ENCODE measurements at places on chromosomes 7 and 10.

DNA sequence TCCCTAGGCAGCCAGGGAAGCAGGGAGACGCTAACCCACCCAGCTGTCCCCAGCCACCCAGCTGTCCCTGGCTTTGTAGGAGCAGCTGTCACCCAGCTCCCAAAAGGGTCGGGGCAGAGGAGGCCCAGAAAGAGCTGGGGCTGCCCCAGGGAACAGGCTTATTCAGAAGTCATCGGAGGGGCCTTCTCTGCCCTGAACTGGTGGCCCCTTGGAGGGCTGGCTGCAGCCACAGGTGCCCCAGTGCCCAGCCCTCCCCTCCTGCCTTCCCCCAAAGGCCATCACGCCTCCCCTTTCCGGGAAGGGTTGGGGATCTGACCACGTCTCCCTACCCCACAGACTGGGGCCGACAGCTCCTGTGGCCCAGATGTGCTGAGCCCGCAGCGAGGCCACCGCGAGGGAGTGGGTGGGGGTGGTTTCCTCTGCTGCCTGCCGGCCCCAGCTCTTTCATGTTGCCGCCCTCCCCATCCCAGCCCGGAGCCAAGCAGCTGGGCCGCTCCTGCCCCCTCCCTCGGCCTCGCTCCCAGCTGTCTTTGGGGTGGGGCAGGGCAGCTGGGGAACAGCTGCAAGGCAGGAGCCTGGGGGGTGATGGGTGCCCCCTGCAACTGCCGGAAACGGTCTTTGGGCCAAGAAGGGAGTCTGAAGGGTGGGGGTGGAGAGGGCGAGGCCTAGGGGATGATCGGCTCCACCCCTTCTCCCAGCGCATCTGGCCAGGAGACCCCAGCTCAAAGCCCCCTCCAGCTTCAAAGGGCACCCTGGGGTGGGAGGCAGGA is 16.8 kb downstream of the TRIM8 start:
- peak; percentile 52 for DNase-seq

DNA sequence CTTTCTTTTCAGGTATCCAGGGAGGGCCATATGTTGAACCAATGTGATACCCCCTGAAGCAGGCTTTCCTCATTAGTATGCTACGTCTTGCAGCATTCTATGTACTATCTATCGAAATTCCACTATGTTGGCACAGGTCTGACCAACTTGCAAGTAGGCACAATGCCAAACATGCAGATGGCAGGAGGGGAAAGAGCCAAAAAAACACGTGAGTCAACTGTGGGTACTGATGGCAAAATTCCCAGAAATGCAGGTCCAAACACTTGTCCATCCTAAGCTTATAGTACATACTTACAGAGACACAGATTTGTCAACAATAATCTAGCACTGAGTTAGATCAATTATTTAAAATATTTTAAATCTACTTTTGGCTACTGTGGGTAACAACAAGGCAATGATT is 394.9 kb downstream of the DGKB start:
- no peak for DNase-seq

DNA sequence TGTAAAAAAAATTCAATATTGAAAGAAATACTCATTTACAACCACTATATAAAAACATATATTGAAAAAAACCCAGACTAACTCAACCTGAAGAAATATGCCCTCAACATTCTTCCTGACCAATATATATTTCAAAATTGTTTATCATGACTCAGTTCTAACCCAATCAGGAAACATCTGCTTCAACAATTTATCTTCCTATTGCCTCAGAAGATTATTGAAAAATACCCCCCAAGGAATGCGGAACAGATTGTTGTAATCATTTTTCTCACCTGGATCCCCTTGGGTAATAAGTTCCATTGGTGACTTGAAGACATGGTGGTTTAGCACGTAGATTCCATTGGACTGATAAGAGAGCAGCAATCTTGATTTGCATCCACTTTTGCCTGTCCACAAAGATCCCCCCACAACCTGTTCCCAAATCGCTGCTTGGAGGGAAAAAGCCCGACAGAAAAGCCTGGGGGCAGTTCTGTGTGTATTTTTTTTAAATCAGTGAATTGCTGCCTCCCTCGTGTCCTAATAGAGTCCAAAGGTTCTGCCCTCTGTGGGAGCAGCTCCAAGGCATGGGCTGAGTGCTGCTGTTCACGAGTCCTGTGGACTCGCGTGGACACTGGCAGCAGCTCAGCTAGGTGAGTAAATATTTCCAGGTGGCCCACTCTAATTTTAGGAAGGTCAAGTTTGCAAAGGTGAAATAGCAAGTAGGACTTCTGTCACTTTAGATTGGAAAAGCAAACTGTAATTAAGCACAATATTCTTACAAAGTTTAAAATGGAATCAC is 5.9 kb upstream of the INHBA start:
- no peak for DNase-seq

GRCh38 chr7:22588351-22588750 is 88.4 kb upstream of the STEAP1B start:
- no peak for DNase-seq

GRCh38 chr7:46745707-46746090 is 824.6 kb upstream of the IGFBP3 start:
- no peak for DNase-seq

DNA sequence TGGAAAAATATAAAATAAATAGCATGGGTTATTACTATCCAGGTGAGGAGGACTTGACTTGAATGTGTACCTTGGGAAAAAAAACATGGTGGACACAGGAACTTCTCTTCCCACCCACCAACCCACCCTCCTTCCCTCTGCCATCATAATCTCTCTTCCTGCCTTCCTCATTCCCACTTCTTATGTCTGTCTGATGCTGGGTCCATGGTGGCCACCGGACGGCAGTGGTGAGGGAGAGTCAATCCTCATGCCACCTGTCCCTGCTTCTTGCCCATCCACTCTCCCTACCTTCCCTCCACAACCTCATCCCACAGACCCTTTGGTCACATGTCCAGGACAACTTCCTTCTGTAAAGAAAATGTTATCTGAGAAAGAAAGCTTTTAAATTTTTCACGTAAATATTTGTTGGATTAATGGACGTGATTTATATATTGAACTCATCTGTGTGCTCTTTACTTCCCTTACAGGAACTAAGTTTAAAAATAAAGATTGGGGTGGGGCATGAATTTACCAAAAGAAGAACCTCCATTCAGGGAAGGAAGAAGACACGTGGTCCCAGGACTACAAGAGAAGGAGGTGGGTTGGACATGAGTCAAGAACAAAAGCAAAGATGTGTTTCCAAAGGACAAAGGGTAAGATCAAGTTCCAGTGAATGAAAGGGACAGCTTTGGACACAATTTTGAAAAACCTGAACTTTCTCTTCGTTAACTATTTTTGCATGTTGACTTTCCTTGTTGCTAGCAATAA is 104.5 kb downstream of the PIP4K2A start:
- DNase-seq = no peak

- DNase-seq = no peak
These were observed 194.8 kb downstream of the CFTR start for GRCh38 chr7:117674617-117675016.

DNA sequence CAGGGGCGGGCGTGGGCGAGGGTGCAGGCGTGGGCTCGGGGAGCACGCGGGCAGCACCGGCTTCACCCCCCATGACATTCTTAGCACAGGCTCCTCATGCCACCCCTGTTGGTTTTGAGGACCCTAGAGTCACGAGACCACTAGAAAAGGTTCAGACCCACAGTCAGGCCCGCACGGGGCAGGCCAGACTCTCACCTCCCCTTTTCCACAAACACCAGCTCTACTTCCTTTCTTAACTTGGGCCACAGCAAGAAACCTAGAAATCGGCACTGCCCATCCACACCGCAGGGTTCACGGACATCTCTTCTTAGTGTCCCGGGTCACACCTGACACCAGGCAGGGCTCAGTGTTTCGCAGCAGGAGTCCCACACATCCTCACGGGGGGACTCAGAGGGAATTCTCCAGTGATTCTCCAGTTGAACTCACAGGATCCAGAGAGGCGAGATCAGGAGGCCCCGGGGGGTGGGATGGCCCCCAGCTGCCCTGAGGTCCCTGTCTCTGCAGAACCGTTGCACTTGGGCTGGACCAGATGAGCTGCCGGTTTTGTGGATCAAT is 52.0 kb downstream of the JAKMIP3 start:
- DNase-seq = no peak

- DNase-seq = no peak
These were observed 102.6 kb downstream of the CCNY start for GRCh38 chr10:35438718-35439571.

GRCh38 chr10:62019013-62019684 is 117.7 kb downstream of the ARID5B start:
- no peak for DNase-seq

DNA sequence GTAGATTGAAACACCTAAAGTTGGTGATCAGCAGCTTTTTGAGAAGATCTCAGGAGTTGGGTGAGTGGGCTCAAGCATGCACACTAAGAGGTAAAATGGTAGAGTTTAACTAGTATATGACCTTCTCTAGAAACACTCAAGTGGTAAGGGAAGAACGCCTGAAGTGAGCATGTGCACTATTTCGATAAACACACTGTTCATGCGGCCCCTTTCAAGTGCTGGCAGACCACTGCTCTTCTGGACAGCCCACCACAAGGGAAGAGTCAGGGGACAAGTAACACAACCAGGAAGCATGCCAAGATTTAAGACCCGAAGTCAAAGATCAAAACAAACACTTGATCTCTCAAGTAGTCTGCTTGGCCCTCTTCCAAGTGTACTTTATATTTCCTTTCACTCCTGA is 519.5 kb upstream of the ZWINT start:
- DNase-seq = no peak

GRCh38 chr10:78981257-78981969 is 87.4 kb upstream of the ZMIZ1 start:
- no peak for DNase-seq

DNA sequence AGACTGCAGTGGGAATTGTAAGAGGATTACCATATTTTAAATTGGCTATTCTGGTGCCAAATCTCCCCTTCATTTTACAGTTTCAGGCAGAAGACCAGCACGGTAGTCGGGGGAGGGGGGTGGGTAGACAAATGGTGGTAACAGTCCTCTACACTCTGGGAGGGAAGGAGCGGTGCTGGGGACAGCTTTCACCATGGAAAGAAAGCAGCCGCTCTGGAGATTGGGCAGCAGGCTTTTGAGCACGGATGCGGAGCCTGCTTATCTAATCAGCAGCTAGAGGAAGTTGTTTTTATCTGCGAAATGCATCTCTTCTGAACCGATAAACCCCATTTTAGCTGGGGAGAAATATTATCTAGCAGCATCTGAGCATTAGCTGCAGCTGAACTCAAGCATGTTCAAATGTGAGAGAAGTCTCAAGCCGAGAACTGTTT is 28.7 kb downstream of the IKZF1 start:
- no peak for DNase-seq
